ENCODE measurements at places on chromosomes 11 and 22. TPM values are rescaled to one million over a fixed set of nuclear protein-coding genes. Genes with fewer than 3 reads are reported as not detected.

The TENM4 gene
- 11.8 TPM for total RNA-seq

- DNase-seq, result peak; percentile 85
Observed at GRCh38 chr11:78349624-78350023, 68.0 kb downstream of the GAB2 start.

- peak; percentile 47 for DNase-seq
Observed at GRCh38 chr11:34632105-34632791, 11.4 kb downstream of the EHF start.

DNA sequence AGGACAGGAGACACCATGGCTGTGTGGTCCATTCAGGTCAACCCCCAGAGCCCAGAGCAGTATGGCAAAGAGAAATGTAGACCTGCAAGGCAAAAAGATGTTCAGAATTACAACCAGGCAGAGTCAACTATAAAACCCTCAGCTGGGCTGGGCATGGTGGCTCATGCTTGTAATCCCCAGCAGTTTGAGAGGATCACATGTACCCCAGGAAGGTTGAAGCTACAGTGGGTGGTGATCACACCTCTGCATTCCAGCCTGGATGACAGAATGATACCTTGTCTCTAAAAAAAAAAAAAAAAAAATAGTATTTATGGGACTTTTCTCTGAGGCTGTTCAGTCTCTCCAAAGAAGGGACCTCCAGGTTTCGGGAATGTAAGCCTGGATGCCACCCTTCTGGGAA, 18.4 kb upstream of the LDHA start:
- no peak for DNase-seq
